GM23338 (cell line): ENCODE measurements at places on chromosomes 5 and 9.
A peak's percentile ranks its signal among the peaks of the same experiment; 100 is the strongest.

- DNase-seq = no peak
These were observed 124.7 kb downstream of the GABBR2 start for GRCh38 chr9:98584059-98584458.

- no peak for DNase-seq
These were observed 208.0 kb downstream of the NR3C1 start for GRCh38 chr5:143195491-143195890.

GRCh38 chr5:157345067-157345466 lies 79.1 kb downstream of the CYFIP2 start:
- no peak for DNase-seq

GRCh38 chr5:151686674-151687407 lies at the start of gene SPARC:
TSS of gene SPARC (minus strand) at chr5:151686915. CDS start at chr5:151676188, 10,727 bp downstream.
- DNase-seq = peak; percentile 94
